ENCODE measurements at places on chromosomes 16 and 17.

- peak; percentile 86 for DNase-seq
Observed at GRCh38 chr17:80826955-80827645, 164.5 kb upstream of the CHMP6 start.

GRCh38 chr17:81350320-81350890 is 44.9 kb upstream of the BAHCC1 start:
- DNase-seq, result no peak

DNA sequence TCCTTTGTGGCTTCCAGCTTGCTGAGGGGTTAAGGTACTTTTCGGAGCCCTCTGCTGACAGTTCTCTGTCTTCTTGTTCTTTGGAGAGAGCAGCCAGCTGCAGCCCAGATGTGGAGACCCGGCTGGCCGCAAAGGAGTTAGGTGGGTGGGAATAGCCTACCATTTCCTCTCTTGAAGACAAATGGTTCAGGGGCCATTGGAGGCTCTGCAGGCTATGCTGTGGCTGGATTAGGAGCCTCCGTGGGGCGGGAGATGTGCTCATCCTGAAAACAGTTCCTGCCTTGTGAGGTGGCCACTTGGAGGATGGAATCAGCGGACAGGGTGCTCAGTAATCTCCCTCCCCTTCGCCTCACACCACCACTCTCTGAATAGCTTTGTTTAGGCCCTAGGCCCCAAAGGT is 30.3 kb downstream of the MEOX1 start:
- no peak for DNase-seq

DNA sequence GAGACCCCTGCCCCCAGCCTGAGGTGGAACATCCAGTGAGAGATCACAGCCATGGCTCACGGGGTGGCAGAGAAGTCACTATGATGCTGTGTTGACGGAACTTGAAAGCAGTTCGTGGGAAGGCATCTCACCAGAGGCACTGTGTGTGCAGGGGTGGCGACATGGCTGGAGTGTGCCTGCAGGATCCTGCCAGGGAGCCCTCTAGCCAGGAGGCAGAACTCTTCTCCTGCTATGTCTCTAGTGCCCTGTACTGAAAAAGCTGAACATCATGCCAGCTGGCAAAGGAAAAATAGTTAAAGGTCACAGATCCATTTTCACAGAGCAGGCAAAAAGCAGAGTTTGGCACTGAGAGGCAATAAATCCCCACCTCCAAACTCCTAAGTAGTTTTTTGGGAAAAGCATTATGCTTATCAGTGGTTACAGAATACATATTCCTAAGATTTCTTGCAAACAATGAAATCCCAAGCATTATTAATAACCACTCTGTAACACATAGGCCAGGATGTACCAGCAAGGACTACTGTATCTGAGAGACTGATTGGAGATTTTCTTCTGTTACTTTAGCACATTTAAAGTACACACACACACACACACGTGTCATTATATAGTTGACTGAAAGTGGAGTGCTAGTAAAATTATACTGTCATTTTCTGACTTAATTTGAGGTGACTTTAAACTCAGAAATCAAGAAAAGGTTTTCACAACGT is 36.8 kb downstream of the TNRC6C start:
- DNase-seq, result no peak

GRCh38 chr16:65769055-65769465 is 597.4 kb upstream of the CDH5 start:
- DNase-seq, result peak; percentile 50

GRCh38 chr16:28985211-28986041 is 574 bp downstream of the LAT start:
- DNase-seq, result no peak

- no peak for DNase-seq
Observed at GRCh38 chr17:21210411-21211076, 3.4 kb downstream of the TMEM11 start.

- no peak for DNase-seq
Observed at GRCh38 chr16:4324492-4325252, 8.8 kb downstream of the GLIS2 start.

GRCh38 chr16:49592546-49593423 is 219.2 kb downstream of the C16orf78 start:
- no peak for DNase-seq
